ENCODE measurements at places on chromosomes 3 and 15. TPM values are rescaled to one million over a fixed set of nuclear protein-coding genes. Genes with fewer than 3 reads are reported as not detected.

MAGI1 gene
- total RNA-seq = 7.3 TPM

GRCh38 chr15:64263567-64263966 lies 92.4 kb downstream of the CSNK1G1 start:
- DNase-seq = no peak

GRCh38 chr3:114587986-114588385 lies 294.2 kb downstream of the TIGIT start:
- no peak for DNase-seq

GPR15 gene
- 0.23 TPM for total RNA-seq

DNA sequence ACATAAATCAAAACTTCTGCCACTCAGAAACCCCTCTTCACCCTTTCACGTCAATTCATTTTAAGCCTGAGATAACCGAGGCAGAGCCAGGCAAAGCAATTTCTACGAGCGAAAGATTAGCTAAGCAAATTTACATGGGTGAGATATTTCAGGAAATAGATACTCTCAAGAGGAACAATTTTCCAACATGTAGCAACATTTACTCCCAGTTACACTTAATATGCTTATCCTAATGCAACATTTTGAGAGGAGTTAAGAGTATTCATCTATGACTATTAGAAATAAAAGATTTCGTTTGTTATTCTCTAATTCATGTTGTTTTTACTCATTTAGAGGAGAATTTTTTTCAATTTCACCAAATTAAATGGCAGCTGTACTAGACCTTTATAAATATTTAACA lies 837 bp downstream of the TMC3 start:
- no peak for DNase-seq

DNA sequence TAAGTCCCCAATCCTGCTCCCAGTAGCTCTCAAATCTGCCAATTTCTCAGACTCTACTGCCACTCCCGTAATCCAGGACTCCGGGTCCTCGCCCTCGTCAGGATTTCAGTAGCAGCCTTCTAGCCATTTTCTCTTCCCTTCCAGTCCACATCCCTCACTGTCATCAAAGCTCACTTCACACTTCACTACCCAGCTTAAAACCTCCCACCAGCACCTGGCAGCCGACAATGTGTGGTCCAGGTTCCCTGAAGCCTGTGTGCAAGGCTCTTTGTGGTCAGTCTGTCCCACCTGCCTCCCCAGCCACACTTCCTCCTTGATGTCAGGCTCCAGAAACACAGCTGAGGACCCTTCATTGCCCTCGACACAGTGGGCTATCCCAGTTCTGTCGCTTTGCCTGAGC lies 304.5 kb upstream of the ROPN1 start:
- no peak for DNase-seq

DNA sequence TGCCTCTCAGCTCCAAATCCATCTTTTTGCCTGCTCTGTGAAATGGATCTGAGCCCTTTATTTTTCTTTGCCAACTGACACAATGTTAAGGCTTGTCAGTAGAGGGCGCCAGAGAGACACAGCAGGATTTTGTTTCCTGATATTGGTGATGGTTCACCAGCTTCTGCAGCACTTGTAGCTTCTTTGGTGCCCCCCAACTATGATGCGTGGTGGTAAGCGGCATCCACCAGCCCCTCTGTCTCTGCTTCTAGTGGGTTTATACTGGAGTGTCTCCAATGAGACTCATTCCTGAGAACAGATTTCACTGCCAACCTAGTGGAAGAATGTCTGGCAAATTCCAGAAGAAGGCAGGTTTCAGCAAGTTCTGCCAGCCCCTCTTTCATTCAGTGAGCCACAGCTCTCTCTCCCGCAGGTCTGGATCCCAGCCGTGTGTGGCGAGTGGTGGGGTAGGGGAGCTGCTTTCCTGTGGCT lies 471.9 kb upstream of the FRG2C start:
- no peak for DNase-seq

DNA sequence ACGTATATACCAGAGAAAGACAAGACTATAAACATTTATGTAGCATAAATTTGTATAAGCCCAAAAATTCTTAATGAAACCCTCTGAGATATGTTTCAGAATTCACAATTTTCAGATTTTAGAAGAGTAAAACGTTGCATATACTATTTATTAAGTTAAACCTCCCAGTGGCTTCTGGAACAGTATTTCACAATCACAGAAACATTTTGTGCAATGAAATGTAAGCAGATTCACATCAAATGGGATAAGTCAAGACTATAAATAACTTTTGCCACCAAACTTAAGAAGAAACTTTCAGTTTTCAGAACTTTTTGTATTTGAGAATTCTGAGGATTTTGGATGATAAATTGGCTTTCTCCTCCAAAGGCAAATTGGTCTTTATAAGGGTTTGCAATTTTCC lies 9.2 kb downstream of the SLTM start:
- no peak for DNase-seq

DNA sequence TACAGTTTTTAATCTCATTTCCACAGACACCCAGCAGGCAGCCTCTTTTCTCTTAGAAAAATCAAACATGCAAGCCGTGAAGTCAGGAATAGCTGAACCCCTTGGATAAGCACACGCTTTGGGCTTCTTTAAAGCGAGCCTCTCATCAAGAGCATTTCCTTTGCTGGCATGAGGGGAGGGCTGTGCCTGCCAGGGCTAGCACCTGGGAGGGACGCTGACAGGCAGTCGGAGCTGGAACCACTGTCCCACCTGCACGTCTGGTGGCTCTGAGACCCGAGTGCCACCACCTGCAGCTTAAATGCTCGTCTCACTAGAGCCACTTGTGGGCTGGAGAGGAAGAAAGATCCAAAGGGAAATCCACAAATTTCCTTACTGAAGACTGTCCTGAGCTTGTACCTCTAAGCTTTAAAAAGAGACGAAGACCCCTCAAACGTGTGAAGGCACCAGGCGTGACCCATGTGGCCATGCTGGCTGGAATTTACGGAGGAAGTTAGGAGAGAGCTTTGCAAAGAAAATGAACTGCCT lies 9.4 kb downstream of the MAP6D1 start:
- DNase-seq = no peak

DNA sequence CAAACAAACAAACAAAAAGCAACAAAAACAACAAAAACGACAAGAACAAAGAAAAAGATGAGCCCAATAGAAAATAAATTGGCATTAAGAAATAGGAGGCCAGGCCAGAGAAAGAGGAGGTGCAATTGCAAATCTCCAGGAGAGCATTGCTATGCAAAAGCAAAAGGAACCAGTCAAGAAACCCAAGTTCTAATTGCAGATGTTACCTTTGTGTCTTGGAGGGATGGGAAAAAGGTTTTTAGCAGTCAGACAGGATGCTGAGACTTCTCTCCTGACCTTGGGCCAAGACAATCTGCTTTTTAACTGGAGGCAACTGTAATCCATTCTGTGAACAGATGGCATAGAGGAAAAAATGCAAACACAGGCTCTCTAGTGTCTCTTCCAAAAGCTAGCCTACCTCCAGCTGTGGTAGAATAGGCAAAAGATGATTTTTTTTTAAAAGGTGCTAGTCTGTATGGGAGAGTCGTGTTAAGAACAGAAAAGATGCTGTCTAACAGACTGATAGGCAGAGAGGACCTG lies 56.4 kb downstream of the LSAMP start:
- DNase-seq = no peak

Measured in ovary (tissue), 10 donors.